ENCODE measurements at places on chromosomes 11 and 22.

DNA sequence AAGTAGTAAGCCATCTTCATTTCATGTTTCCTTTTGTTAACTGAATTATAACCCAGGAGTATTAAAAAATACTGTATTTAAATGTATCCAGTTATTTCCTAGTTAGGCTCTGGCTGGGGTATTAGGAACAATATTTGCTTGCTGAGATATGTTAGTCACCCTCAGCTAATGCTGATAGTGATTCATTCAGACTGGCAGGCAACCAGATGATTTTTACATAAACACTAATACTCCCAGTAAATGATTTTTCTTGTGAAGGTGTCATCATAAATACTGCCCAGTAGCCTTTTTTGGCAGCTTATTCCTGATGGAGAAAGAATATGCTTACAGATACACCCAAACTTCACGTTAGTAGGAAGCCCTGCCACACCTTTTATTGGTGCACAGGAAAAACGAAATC, 8.1 kb downstream of the YWHAH start:
- H3K4me3 ChIP-seq: no peak overlapping the region
- DNase-seq: no peak
- H3K4me1 ChIP-seq: peaks cover 63% of the 10 kb centered on the region
- H3K27ac ChIP-seq: peak overlapping the region; percentile 84
- H3K36me3 ChIP-seq: peaks cover 62% of the 10 kb centered on the region

DNA sequence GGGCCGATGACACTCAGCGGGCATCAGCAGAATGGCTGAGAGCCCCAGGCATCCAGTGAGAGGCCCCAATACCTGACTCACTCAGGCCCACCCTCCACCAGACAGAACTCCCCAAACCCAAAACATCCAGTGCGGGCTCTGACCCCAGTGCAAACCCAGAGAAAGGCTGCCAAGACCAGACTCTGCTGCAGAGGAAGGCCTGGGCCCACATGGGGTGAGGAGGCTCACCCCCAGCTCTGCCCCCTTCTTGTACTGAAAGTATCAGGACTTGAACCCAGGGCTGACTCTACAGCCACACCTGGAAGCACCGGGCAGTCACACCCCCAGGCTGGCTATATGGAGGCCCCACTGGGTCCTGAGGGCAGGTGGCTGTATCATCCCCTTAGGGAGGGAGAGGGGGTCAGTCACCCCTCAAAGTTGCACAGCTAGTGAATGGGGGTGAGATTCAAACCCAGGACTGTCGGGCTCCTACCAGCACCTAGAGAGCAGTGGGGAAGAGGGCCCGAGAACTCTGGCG, 49.3 kb downstream of the IGLL1 start:
- no peaks in the 10 kb centered on the region for H3K4me1 ChIP-seq
- no peak for DNase-seq
- no peaks in the 10 kb centered on the region for H3K36me3 ChIP-seq
- no peak overlapping the region for H3K27ac ChIP-seq
- H3K27me3 ChIP-seq: peaks cover 2% of the 10 kb centered on the region

DNA sequence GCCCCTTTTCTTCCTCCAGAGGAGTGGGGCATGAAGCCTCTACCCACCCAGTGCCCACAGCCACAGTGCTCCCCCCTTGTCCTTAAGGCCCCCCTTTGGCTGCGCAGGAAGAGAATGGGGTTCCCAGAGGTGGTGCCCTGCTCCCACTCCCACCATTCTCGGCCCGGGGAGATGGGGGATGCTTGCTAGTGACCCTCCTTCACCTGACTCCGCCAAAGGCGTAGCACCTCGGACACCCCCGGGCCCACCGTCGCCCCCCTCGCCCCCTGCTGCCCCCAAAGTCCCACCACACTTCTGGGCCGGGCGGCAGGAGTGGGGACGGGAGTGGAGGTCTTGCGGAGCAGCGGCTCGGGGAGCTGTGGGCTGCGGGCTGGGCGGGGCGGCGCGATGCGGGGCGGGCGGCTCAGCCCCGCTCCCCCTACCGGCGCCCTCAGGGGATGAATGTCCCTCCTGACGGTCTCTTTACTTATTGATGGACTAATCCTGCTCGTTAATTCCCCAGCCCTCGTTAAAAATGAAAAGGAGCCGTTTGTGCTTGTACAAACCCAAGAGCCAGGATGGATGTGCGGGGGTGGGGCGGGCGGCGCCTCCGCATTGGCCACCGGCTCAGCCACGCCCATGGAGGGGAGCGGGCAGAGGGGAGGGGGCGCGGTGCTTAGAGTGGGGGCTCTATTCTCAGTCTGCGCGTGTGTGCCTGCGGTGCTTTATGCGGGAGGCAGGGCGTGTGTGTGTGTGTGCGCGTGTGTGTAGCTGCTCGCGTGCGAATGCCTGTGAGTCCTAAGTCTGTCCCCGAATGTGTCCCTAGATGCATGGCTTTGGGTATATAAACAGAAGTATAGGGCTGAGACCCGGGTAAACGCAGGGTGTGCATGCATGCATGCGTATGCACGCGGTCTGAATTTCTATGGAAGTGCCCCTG, 25.6 kb downstream of the SYT7 start:
- peaks cover 7% of the 10 kb centered on the region for H3K4me1 ChIP-seq
- no peak for DNase-seq
- peaks cover 39% of the 10 kb centered on the region for H3K27me3 ChIP-seq

DNA sequence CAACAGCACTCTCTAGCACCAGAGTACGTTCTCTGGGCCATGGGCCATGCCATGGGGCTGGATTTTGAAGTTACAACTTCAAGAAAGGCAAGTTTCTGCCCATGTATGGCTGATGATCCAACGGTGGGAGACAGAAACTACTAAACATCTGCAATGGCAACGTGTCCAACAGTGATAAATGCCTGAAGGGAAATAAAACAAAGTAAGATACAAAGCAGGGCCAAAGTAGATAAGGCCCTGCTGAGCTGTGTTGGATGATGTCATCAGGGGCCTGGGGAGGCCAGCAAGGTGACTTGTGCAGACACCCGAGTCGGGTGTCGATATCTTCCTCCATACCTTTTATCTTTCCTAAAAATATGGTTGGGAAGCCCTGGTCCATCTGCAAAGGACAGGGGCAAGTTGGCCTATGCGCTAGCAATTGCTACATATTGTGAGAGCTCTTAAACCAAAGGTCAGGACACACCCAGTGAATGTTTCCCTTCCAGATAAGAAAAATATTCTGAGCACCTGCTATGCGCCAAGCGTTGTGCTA, 487.2 kb downstream of the MN1 start:
- H3K27me3 ChIP-seq: peaks cover 13% of the 10 kb centered on the region
- no peak overlapping the region for H3K27ac ChIP-seq
- H3K4me1 ChIP-seq: no peaks in the 10 kb centered on the region
- no peak overlapping the region for H3K4me3 ChIP-seq
- H3K36me3 ChIP-seq: no peaks in the 10 kb centered on the region

- no peaks in the 10 kb centered on the region for H3K36me3 ChIP-seq
- no peaks in the 10 kb centered on the region for H3K4me1 ChIP-seq
- no peak for DNase-seq
These were observed 143.3 kb upstream of the MTNR1B start for GRCh38 chr11:92826136-92826535.

DNA sequence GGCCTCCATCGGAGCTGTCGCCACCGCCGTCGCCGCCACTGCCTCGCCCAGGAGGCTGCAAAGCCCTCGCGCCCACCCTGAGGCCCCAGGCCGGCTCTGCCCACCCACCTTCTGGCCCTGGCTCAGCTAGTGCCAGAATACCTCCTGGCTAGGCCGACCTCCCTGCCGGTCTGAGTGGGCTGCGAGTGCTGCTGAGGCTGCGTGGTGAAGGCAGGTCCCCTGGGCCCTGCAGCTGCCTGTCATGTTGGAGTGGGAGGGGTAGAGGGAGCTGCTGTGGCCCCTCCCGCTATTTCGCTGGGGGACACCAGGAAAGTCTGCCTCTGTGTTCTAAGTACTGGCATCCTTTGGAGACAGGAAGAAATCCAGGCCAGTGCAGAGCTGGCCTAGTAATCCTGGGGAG, 34.2 kb downstream of the LRRC10B start:
- peaks cover 2% of the 10 kb centered on the region for H3K27me3 ChIP-seq
- no peak for DNase-seq
- H3K4me3 ChIP-seq: no peak overlapping the region
- no peak overlapping the region for H3K27ac ChIP-seq

GRCh38 chr22:22888571-22889353, 1.1 kb downstream of the IGLL5 start:
- no peak overlapping the region for H3K4me3 ChIP-seq
- no peaks in the 10 kb centered on the region for H3K36me3 ChIP-seq
- H3K4me1 ChIP-seq: peaks cover 13% of the 10 kb centered on the region

- no peaks in the 10 kb centered on the region for H3K36me3 ChIP-seq
- peak overlapping the region; percentile 77 for H3K4me3 ChIP-seq
- peak; percentile 97 for DNase-seq
These were observed 15.7 kb downstream of the DAGLA start for GRCh38 chr11:61695917-61696316.

DNA sequence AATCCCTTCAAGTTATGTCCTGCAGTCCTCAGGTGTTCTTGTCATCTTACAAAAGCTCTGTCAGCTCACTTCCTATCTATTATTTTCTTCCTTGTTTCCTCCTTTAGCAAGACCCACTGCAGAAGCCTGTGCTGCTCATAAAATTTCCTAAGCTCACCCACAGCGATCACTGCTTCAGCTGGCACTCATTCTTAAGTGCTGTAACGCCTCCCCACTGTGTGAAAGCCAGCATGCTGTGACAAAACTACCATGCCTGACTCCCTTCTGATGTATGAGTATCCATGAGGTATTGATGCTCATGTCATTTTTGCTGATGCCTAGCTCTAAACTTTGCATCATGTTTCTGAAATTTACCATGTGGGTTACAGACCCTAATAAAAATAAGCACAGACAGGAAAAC, 41.5 kb upstream of the CNTN5 start:
- H3K4me1 ChIP-seq: no peaks in the 10 kb centered on the region
- H3K36me3 ChIP-seq: no peaks in the 10 kb centered on the region
- DNase-seq: no peak

DNA sequence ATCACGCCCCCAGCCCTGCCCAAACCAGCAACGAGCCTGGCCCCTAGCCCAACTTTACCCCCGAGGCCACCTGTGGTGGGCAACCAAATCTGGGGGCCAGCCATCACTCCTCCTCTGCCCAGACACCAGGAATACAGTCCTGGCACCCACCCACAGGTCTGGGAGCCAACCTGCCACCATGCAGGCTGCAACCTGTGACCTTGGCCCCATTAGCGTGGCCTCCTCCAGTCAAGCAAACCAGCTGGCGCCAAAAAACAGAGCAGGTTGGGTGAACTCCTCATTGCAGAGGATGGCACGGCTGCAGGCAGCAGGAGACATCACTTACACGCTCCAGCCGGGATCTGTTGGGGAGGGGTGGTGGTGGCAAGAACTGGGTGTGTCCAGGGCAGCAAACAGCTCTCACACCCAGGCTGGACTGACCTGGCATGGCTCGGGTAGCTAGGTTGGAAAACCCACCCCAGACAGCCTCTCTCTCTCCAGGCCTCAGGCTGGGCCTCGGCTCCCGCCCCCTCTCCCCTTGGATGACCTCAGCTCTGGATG, 65.5 kb upstream of the TCF20 start:
- no peak for DNase-seq
- peaks cover 2% of the 10 kb centered on the region for H3K4me1 ChIP-seq
- peaks cover 10% of the 10 kb centered on the region for H3K27me3 ChIP-seq
- no peak overlapping the region for H3K27ac ChIP-seq
- no peaks in the 10 kb centered on the region for H3K36me3 ChIP-seq
- no peak overlapping the region for H3K4me3 ChIP-seq

- H3K27ac ChIP-seq: no peak overlapping the region
- no peak for DNase-seq
- H3K27me3 ChIP-seq: peaks cover 2% of the 10 kb centered on the region
- H3K4me3 ChIP-seq: no peak overlapping the region
- no peaks in the 10 kb centered on the region for H3K36me3 ChIP-seq
These were observed 98.8 kb downstream of the MPPED2 start for GRCh38 chr11:30487200-30487898.

GRCh38 chr11:27354359-27354965, 8.6 kb downstream of the CCDC34 start:
- H3K36me3 ChIP-seq: peaks cover 4% of the 10 kb centered on the region
- no peak for DNase-seq
- H3K27ac ChIP-seq: no peak overlapping the region
- H3K4me1 ChIP-seq: no peaks in the 10 kb centered on the region
- H3K4me3 ChIP-seq: no peak overlapping the region

DNA sequence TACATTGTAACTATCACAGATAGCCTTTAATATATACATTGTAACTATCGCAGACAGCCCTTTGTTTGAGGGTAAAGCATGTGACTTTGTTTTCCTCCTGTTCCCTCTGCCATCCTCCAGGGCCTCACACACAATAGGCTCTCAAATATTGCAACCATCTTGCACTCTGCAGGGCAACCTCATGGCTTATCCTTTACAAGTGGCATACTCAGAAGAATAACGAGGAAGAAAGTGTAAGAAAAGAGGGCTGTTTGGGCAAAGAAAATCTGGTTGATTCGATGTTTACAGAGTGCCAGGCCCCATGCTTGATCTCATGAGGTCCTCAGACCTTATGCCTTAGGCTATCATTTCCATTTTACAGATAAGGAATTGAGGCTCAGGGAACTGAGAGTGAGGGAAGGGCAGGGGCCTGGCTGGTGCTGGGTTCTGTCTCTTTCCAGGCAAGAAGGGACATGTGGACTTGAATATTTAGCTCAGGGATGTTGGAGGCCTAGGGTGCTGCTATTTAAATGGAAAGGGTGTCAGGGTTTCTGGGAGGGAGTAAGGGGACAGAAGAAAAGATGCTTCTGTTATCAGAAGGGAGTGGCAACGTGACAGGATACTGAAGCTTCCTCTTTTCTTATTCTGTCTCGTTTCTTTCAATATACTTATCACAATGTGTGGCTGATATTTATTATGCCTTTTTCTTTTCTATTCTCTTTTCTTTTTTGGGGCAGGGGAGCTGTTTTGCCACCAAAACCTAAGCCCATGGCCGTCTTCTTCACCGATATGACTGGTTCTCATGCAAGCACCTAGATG, 1.1 kb upstream of the SAMM50 start:
- peak overlapping the region; percentile 94 for H3K27ac ChIP-seq
- H3K4me1 ChIP-seq: peaks cover 22% of the 10 kb centered on the region
- H3K36me3 ChIP-seq: peaks cover 5% of the 10 kb centered on the region
- no peaks in the 10 kb centered on the region for H3K27me3 ChIP-seq

DNA sequence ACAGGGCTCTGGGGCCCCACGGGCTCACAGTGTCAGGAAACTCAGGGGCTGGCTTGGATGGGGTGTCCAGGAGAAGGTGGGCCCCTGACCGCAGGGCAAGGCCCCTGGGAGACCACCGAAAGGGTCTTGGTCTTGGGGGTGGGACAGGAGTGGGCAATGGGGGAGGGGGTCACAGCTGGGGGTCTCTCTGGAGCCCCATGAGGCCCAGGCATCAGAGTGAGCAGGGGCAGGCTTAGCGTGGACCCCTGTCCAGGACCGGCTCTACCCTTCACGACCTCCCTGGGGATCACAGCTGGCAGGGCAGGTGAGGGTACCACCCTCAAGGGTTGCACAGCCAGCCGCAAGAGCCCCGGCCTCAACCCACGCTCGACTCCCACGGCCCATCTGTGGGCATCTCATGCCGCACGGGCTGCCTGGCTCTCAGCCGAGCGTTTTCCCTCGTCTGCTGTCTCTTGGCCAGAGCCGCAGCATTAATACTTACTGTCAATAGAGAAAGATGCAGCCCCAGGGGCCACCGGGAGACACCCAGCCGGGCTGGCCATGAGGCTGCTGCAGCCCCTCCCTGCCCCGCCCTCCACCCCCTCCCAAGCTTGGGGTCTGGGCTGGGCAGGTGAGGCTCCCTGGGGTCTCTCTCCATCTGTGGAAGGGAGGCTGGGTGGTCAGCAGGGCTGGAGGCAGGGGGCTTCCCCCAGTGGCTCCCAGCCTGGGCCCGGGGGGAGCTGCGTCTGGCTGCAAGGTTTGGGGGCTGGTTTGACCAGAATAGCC, 662 bp downstream of the MUC5B start:
- H3K27ac ChIP-seq: no peak overlapping the region
- no peaks in the 10 kb centered on the region for H3K27me3 ChIP-seq
- no peaks in the 10 kb centered on the region for H3K36me3 ChIP-seq
- H3K4me1 ChIP-seq: no peaks in the 10 kb centered on the region

All from activated CD4-positive, alpha-beta T cell treated with anti-CD3 and anti-CD28 coated beads, Interleukin-2, amount 10 ng/mL, durations not matched to agents 24 days and 14 days (primary cell).